ENCODE measurements at places on chromosomes 5 and 9.

GRCh38 chr9:125659201-125659840 is 47.7 kb downstream of the MAPKAP1 start:
- no peak for DNase-seq

DNA sequence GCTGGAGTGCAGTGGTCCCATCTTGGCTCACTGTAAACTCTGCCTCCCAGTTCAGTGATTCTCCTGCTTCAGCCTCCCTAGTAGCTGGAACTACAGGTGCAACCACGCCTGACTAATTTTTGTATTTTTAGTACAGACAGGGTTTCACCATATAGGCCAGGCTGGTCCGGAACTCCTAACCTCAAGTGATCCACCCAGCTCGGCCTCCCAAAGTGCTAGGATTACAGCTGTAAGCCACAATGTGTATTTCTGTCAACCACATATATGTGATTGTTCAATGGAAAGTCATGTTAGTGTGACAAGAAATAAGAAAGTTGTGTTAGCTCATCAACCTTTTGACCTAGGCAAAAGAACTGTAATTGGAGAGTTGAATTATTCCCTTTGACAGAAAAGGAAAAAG is 677.1 kb upstream of the CHD1 start:
- no peak for DNase-seq

GRCh38 chr5:151509231-151509630 is 61.8 kb downstream of the SLC36A1 start:
- DNase-seq, result no peak

DNA sequence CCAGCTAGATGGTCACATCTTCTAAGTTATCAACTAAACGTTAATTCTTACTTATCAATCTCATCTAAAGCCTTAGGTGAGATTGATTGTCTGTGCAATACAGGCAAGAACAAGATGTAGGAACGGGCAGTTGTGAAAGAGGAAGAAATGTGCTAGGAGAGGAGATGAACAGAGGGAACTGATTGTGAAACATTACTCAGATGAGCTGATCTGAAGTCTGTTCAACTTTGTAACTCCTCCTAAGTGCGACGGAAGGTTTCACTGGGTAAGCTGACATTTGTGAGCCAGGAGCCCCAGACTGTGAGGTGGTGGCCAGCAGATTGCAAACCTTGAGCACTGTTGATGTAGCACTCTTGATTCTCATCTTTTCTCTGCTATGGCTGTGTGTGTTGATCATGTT is 204.1 kb downstream of the CD180 start:
- no peak for DNase-seq

- no peak for DNase-seq
These were observed 89.1 kb downstream of the ACTL7B start for GRCh38 chr9:108766626-108767161.

DNA sequence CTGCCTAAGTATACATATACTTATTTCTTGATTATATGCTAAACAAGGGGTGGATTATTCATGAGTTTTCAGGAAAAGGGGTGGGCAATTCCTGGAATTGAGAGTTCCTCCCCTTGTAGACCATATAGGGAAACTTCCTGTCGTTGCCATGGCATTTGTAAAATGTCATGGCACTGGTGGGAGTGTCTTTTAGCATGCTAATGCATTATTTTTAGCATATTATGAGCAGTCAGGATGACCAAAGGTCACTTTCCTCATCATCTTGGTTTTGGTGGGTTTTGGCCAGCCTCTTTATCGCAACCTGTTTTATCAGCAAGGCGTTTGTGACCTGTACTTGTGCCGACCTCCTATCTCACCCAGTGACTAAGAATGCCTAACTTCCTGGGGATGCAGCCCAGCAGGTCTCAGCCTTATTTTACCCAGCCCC is 80.9 kb downstream of the ALDH7A1 start:
- no peak for DNase-seq

GRCh38 chr9:101037430-101037829 is 8.9 kb downstream of the PLPPR1 start:
- no peak for DNase-seq

GRCh38 chr9:128211186-128211980 is 8.2 kb downstream of the DNM1 start:
- DNase-seq, result no peak

- DNase-seq, result no peak
These were observed 16.9 kb downstream of the PCSK5 start for GRCh38 chr9:75907329-75907728.

GRCh38 chr9:91043056-91043810 is 241.6 kb downstream of the SYK start:
- no peak for DNase-seq

GRCh38 chr9:134130503-134131375 is 5.1 kb upstream of the WDR5 start:
- no peak for DNase-seq

- DNase-seq, result no peak
These were observed 452.0 kb upstream of the ZNF608 start for GRCh38 chr5:125198270-125198974.

- DNase-seq, result no peak
These were observed 96.9 kb downstream of the CWC27 start for GRCh38 chr5:64865662-64866061.

- DNase-seq, result no peak
These were observed 132.8 kb upstream of the MPDZ start for GRCh38 chr9:13412331-13412730.

DNA sequence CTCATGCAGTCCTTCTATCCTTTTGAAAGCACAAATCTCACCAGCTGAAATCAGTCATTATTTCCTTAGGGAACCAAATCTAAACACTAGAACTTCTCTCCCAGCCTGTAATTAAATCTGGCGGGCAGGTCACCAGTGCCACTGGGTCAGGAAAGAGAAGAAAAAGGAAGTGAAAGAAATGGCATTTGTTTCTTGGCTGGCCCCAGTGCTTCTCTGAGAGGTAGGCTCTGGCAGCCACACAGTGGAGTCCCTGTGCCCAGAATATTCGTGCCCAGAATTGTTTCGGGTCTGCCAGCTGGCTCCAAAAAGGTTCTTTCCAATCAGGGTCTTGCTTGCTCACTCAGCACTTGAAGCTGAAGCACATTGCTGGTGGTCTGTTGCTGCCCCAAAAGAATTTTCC is 133.9 kb upstream of the MTAP start:
- no peak for DNase-seq

- no peak for DNase-seq
These were observed 111.2 kb upstream of the IER5L start for GRCh38 chr9:129289131-129289731.

- no peak for DNase-seq
These were observed 776 bp downstream of the APBA1 start for GRCh38 chr9:69671311-69671878.

- DNase-seq, result no peak
These were observed 117.9 kb upstream of the CDH18 start for GRCh38 chr5:20105915-20106314.

DNA sequence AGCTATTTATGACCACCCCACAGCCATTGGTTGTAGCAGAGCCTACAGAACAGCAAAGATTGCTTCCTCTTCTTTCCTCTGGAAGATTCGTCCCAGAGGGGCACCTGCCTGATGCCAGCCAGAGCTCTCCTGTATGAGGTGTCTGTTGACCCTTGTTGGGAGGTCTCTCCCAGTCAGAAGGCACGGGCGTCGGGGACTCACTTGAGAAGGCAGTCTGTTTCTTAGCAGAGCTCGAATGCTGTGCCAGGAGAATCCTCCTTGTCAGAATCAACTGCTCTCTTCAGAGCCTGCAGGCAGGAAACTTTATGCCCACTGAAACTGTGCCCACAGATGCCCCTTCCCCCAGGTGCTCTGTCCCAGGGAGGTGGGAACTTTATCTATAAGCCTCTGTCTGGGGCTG is 479.5 kb upstream of the IZUMO3 start:
- DNase-seq, result no peak

DNA sequence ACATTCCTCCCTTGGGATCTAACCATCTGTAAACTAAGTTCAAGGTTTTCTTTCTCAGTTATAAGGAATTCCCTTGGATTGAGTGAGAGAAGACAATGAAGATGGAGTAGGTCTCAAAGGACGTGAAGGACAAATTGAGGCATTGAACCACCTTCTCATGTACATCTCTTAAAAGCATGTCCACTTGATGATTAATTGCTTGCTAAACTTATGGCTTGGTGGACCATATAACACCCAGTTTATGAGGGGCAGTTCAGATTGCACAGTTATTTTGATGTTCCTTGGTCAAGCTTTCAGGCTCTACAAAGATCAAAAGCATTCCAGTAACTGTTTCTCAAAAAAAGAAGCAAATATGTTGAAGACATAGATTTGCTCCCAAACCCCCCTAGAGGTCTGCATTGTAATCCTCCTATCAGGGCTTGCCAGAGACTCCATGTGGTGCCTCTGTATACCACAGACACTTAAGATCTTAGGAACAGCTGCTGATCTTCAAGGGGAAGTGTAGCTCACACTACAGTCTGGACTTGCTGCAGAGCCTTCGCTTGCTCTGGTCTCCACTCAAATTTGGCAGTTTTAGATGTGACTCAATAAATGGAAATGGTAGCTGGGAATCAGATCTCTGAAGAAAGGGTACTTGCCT is 56.9 kb upstream of the ALDH1A1 start:
- DNase-seq, result no peak

GRCh38 chr5:159430361-159431012 is 100.2 kb upstream of the IL12B start:
- no peak for DNase-seq

DNA sequence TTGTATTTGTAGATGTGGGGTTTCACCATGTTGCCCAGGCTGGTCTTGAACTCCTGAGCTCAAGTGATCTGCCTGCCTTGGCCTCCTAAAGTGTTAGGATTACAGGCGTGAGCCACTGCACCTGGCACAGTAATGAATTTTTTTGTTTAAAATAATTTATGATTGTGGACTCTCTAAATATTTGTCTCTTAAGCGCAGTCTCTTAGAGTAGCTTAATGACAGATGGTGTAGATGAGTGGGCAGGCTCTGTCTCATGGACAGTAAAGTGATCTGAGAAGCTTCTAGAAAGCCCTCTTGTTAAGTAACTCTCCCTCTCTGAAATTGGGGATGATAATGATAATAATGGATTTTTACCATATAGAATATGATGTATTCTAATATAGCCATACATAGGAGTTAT is 47.5 kb upstream of the KIAA1958 start:
- DNase-seq, result no peak

DNA sequence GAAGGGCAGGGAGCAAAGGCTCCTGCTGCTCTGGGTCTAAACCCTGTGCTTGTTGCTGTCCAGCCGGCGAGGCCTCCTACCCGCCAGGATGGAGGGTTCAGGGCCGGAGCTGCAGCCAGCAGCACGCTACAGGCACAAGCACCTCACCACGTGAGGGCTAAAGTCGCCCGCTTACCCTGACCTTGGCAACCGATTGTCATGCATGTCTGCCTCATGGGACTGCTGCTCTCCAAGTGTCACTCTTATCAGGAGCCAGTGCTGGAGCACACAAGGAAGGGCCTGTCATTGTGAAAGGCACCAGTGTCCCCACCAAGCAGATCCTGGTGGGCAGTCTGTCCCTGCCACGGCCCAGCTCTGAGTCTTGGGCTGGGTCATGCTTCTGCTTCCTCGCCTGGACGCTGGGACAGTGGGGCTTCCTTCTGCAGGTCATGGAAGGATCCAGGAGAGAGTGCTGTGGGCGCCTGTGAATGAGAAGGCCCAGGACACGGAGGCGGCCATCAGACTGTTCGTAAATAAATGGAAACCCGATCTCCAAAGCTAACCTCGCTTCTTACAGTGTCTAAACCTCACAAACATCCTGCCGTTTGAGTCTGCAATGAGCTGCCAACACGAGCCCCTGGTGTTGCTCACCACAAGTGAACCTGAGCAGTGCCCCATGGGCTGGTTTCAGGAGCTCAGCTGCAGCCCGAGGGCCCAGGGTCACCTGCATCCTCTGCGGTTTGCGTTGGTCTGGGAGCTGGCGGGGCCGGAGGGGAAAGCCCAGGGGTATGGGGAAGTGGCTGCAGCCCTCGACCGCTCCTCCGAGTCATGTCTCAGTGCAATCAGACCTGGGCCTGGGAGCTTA is 58.2 kb upstream of the RXRA start:
- peak; percentile 69 for DNase-seq

DNA sequence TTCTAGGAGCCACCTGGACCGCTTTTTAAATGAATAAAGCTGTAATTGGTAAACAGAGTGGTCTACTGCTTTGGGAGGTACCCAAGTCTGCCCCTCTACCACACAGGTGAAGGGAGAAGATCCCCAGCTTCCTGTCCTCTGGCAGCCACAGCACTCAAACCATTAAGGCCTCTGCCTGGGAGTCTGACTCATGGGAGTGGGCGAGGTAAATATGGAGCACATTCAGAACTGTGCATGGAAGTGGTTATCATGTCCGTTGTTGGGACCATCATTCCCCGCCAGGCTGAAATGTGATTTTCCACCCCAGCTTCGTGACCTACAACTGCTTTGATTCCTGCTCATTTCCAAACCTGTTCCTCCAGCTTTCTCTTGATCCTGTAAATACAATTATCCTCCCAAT is 59.5 kb upstream of the ALDH1B1 start:
- DNase-seq, result no peak

DNA sequence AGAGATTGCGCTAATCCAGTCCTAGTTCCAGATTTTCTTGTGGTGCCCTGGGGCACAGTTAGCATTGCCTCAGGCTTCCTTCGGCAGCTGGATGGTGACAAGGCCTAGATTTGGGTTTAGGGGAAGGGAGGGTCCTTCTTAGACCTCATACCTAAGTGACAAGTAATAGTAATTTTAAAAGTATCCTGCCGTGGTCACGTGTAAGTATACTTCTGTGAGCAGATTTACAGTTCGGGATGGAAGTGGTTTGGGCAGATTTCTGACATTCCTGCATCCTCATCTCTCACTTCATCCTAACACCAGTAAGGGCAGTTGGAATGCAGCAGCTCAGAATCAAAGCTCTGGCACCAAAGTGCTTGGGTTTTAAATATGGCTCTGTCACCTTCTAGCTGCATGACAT is 71.6 kb downstream of the LRRC70 start:
- no peak for DNase-seq

DNA sequence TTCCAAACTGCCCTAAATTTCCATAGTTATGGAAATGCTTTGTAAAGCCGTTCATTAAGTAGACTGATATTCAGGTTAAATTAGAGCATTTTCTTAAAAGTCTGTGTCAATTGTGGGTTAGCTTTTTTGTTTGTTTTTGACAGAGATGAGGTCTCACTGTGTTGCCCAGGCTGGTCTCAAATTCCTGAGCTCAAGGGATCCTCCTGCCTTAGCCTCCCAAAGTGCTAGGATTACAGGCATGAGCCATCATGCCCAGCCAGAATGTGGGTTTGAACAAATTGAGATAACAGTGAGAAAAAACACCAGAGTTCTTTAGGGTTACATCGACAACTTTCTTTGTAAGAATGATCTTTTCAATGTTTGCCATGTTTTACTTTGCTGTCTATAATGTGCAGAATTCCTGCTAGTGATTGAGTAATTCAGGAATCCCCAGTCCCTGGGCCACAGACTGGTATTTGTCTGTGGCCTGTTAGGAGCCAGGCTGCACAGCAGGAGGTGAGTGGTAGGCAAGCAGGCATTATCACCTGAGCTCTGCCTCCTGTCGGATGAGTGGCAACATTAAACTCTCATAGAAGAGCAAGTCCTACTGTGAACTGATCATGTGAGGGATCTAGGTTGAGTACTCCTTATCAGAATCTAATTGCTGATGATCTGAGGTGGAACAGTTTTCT is 80.5 kb downstream of the RAI14 start:
- no peak for DNase-seq
